ENCODE measurements at places on chromosomes 2 and 18.

- no peak for DNase-seq
Measured at GRCh38 chr2:219782737-219783348, 155.4 kb downstream of the SLC4A3 start.

- DNase-seq = no peak
Measured at GRCh38 chr2:235055891-235056516, 104.2 kb downstream of the SH3BP4 start.

DNA sequence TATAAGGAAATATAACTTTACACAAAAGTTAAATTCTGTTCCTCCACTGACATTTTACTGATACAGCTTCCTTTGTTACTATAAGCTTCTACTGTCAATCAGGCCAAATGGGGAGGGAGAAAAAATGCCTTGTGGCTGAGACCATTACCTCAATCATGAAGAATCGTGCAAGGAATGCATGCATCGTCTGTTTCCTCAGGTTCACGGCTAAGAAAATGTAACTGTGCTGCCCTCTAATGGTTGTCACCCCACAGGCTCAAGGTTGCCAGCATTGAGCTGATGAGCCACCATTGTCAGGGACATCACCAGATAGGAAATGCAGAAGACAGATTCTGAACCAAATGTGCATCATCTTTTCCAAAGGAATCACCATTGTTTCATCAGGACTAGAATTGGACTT lies 426.9 kb downstream of the CDH2 start:
- DNase-seq = no peak

- DNase-seq = no peak
Measured at GRCh38 chr2:220966636-220967035, 605.5 kb downstream of the EPHA4 start.

- DNase-seq = no peak
Measured at GRCh38 chr2:107932979-107933378, 53.3 kb upstream of the SLC5A7 start.

DNA sequence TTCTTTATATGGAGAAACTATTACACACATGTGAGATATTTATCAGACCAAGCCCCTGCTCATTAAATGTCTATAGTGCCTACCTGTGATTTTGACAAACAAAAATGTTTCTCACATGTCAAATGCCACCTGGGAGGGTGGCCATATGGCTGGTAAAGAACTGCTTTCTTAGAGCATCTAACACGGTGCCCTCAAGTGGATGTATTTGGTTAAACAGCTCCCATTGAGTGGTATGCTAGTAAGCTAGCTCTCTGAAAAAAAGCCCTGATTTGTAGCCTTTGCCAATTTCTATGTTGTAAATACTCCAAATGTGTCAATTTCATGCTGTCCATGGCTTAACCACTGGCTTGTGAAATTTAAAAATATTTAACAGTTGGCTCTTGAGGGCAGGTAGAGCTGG lies 94.6 kb downstream of the PMAIP1 start:
- DNase-seq = peak; percentile 15

- DNase-seq = no peak
Measured at GRCh38 chr2:98835831-98836385, 100.1 kb downstream of the CRACDL start.

- no peak for DNase-seq
Measured at GRCh38 chr2:216565956-216566355, 67.3 kb upstream of the IGFBP2 start.

GRCh38 chr2:74264281-74264680 lies 65.9 kb downstream of the MTHFD2 start:
- no peak for DNase-seq

DNA sequence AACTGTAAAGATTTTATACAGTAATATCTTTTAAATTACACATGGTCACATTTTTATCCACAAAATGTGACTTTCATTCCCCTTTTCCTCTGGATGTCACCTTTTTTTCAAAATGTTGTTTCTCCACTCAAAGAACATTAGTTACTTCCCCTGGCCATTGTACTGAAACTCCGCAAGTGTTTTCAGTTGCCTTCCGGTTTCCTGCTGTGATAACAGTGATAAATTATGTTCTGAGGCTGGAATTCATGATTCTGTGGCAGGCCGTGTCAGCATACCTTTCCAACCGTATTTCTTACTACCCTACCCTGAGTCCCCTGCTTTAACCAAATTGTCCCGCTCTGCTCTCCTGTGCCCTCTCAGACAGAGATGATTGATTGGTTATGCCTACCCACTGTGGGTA lies 53.5 kb downstream of the MGAT5 start:
- no peak for DNase-seq

DNA sequence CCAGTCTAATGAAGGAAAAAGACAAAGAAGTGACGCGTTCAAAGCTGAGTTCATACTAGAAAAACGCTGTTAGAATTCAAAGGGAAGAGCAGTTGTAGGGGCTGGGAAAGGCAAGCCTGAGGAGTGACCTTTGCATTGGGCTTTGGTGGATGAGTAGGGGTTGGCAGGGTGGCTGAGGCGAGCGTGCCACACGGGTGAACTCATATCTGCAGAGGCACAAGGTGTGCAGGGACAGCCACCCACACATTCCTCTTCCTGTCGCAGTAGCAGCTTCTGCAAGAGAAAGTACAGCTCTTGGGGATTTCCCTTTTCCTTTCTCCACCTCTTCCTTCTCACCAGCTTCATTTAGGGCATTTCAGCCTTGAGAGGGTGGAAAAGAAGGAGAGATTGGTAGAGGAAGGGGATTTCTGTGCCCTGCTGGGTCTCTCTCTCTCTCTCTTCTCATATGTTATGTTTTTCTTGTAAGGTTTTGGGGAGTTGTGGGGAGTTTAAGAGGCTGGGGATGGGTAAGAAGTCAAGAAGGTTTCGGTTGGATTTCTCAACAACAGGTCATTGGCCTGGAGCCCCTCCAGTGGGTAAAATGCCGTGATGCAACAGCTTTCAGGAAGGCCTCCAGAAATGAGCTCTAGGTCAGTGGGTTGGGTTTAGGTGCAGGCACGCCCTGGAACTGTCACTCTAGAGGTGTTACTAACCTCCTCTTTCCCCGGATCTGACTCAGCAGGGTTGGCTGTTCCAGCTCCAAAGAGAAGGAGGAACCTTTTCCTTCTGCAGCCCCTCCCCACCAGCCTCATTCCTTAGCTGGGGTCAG lies 40.1 kb downstream of the ODC1 start:
- no peak for DNase-seq

DNA sequence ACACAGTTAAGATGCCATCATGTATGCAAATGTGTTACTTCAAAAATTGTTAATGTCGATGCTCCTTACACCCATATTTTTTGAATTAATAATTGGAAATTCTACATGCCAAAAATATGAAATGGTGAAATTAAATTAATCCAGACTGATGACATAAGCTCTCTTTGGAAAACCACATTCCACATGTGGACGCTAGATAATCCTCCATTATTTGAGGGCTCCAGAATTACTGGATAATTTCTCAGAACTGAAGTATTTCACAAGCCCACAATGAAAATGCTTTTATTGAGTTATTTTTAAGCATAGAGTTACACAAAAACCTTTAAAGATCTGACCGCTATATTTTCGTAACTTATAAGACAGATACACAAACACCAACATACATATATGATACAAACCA lies 47.8 kb downstream of the FARSB start:
- no peak for DNase-seq

- DNase-seq = no peak
Measured at GRCh38 chr2:127310980-127311379, 17.0 kb upstream of the ERCC3 start.

GRCh38 chr2:164735309-164735919 lies 106.2 kb downstream of the COBLL1 start:
- no peak for DNase-seq

- no peak for DNase-seq
Measured at GRCh38 chr2:120905298-120905697, 169.6 kb downstream of the GLI2 start.

- no peak for DNase-seq
Measured at GRCh38 chr18:323253-323622, 55.4 kb upstream of the THOC1 start.
